ENCODE measurements at places on chromosomes 5 and 9.
A peak's percentile ranks its signal among the peaks of the same experiment; 100 is the strongest.

DNA sequence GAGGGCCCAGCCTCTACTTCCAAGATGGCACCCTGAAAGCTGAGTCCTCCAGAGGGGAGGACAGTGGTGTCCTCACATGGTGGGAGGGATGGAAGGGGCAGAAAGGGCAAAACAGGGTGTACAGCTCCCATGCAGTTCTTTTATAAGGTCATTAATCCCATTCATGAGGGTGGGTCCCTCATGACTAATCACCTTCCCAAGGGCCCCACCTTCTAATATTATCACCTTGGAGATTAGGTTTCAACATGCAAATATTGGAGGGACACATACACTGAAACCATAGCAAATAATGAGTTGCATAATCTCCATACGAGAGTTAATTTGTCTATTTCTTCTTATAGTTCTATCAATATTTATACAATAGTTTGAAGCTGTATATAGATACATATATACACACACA, 5.8 kb upstream of the ZBTB43 start:
- no peak for DNase-seq

- DNase-seq: no peak
These were observed 16.6 kb downstream of the TUT7 start for GRCh38 chr9:86337469-86338108.

DNA sequence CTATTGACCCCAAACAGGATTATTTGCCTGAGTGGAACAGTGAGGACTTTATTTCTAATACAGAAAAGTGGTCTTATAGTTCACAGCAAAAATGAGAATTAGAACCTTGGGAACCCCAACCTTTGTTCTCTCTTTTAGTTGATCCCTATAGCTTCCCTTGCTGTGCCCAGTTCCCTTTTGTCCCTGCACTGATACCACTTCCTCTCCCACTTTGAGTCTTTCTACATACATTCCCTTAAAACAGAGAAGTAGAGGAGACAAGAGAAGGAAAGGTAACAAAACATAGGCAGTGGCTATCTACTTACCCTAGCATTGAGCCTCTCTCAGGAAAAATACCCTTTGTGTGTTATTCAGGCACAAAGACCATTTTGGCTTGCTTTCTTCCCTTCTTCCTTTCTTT, 246.4 kb downstream of the FAM114A2 start:
- DNase-seq: no peak

GRCh38 chr9:27329291-27329690, 32.3 kb upstream of the EQTN start:
- no peak for DNase-seq

DNA sequence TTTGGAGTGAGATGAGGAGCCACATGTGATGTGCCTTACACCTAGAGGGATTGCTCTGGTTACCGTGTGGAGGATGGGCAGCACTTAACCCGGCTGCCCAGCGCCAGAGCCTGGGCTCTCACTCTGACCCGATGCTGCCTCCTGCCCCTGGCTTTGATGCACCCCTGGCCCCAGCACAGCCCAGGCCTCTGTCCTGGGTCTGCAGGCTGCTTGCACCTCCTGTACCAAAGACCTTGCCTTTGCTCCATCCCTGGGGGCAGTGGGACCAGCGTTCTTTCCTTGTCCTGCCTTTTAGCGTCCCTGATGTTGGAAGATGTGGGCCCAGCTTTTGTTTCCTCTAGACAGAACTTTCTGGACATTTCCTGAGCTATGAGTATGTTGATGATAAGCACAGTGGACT, 40.4 kb downstream of the FGF18 start:
- DNase-seq: no peak

DNA sequence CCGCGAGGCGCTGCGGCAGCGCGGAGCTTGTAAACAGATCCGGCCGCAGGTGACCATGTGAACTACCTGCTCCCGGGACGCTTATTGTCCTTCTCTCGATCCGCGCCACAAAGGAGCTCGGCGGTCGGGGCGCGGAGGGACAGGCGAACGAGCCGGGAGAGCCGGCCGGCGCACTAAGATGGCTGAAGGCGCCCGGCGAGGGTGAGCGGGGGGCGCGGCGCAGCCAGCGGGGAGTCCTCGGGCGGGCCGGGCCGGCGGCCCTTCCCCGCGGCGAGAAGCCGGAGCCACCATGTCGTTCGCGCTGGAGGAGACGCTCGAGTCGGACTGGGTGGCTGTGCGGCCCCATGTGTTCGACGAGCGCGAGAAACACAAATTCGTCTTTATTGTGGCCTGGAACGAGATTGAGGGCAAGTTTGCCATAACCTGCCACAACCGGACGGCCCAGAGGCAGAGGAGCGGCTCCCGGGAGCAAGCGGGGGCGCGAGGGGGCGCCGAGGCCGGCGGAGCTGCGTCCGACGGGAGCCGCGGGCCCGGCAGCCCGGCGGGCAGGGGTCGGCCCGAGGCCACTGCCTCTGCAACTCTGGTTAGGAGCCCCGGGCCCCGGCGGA, 535 bp downstream of the JMY start:
- no peak for DNase-seq

- no peak for DNase-seq
These were observed 32.6 kb upstream of the ACO1 start for GRCh38 chr9:32351845-32352244.

DNA sequence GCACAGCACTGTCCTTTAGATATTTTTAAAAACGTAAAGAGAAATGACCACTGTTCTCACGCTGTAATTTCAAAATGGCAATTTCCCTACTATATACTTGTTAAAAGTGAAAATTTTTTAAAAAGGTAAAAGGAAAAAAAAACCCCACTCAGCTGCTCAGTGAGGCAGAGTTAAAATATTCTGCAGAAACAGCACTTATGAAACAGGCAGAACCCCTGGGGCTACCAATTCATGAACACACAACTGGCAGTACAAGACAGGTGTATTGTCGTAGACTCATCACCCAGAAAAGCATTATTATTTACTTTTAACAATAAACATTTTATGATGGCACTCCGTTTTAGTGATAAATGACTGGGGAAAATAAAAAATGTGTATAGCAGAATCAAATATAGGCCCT, 1.5 kb upstream of the RASGRF2 start:
- no peak for DNase-seq

- DNase-seq: no peak
These were observed 6.8 kb downstream of the RALGDS start for GRCh38 chr9:133113949-133114885.

DNA sequence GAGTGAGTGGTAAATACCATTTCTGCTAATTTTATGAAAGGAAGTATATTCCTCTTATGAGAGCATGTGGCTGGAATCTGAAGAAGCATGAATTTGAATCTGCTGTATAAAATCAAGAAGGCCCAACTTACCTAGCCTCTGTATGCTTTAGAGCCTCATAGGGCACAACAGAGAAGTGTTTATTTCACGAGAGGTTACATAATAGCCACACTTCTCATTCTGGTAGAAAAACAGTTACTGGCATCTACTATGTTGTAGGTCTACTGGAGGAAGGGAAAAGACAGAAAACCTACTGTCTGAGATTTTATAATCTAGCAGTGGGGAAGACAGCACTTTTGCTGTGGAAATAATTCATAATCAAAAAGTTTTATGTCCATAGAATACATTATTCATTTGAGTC, 172.6 kb upstream of the ZNF608 start:
- no peak for DNase-seq

GRCh38 chr5:10652151-10652550, 88.3 kb downstream of the ANKRD33B start:
- DNase-seq: no peak

DNA sequence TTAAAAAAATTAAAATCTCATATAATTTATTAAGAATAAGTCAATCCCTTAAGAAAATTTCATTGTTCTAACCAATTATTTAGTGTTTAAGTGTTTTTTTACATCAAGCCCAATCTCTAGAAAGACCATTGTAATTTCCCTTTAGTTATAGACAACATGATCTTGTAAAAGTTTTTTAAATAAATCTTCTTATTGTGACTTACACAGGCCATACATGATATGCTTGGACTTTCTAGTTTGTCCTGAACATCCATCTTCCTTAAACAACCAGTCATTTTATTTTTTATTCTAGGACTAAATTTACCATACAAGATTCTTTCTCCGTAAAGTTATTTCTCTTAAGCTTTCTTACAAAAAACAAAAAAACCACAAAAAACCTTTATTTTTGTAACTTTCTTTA, 126.5 kb upstream of the MAST4 start:
- DNase-seq: no peak

DNA sequence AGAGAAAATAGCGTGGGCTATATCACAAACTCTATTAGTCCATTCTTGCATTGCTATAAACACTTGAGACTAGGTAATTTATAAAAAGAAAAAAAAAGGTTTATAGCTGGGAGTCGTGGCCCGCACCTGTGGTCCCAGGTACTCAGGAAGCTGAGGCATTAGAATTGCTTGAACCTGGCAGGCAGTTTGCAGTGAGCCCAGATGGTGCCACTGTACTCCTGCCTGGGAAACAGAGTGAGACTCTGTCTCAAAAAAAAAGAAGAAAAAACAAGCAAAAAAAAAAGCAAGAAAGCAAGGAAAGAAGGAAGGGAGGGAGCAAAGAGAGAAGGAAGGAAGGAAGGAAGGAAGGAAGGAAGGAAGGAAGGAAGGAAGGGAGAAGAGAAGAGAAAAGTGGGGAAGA, 904.2 kb upstream of the EDIL3 start:
- DNase-seq: no peak

DNA sequence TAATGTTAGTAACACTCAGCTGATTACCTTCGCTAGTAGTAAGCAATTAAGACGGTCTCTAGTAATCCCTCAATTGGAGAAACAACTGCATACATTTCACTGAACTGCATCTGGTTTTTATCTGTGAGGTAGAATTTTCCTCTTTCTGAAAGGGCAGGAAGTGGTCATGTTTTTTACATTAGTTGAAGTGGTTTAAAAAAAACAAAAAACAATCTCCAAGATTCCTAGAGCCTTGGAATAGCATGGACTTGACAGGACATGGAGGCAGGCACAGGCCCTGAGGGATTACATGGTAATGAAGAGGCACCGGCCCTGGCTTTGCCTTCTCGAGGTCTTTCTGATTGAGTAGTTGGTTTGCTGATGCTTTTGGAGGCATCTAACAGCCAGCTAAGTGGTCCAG, 25.8 kb downstream of the THBS4 start:
- peak; percentile 11 for DNase-seq

DNA sequence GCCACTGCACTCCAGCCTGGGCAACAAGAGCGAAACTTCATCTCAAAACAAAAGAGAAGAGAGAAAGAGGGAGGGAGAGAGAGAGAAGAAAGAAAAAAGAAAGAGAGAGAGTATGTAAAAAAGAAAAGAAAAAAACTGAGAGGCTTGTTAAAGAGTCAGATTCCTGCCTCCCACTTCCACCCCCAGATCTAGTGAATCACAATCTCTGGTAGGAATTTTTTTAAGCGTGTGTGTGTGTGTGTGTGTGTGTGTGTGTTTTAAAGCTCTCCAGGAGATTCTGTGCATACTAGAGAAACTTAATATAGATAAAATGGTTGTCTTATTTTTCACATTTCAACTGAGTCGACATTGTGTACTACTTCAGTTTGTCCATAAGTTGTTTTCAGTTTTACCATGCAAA, 32.0 kb downstream of the SAR1B start:
- peak; percentile 63 for DNase-seq

DNA sequence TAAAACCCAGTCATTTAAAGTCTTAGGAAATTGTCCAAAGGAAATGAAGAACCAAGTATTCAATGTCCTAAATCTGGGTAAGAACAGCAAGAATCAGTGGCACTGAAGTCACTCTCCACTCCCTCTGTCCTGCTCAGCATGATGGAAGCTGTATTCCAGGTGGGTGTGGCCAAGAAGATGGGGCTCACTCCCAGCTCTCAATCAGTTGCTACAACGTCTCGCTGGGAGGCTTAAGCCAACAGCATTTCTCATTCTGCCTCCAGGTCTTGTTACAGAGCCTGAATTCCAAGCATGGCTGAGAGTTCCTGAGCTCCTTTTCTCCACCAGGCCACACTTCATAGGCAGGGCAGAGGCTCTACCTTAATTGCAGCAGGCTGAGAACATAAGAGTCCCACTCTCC, 41.2 kb upstream of the TRIO start:
- DNase-seq: no peak

- DNase-seq: no peak
These were observed 134.4 kb downstream of the ERCC6L2 start for GRCh38 chr9:96009690-96010472.

- no peak for DNase-seq
These were observed 32.1 kb downstream of the PWWP2A start for GRCh38 chr5:160087199-160087598.

DNA sequence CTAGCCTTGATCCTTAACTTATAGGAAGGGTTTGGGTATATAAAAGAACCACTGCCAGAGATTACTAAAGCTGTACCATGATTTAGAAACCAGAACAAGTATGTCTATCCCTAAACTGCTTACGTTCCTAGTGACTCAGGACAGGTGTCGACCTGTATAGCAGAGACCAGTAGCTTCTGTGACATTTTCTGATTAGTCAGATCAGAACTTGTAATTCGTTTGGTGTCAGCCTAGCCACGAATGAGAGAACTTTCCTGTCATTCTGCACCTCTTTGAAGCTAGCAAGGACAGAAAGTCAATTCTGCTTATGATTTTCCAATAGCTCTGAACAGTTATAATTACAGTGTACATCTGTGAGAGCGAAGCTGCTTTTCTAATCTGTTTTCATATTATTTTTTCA, 39.5 kb downstream of the PRKACG start:
- no peak for DNase-seq

DNA sequence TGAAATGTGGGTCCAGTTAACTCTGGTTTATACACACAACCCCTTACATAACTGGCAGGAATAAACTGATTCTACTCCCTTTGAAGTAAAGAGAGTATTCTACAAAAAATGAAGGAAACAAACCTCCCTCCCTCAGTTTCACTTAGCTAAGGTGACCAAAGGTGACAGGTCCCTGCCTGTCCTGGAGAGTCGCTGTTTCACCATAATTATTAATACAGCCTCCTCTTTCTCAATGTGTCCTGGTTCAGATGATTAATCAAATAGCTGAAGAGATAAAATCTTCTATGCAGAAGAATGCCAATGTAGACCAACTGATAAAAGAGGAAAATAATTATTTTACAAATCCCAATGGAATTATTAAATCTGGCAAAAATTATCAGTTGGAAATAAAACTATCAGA, 163.7 kb upstream of the GNA14 start:
- DNase-seq: no peak

- DNase-seq: no peak
These were observed 192.0 kb downstream of the AP3B1 start for GRCh38 chr5:78102500-78102899.

GRCh38 chr5:44454002-44454401, 64.8 kb upstream of the FGF10 start:
- no peak for DNase-seq

GRCh38 chr9:91894536-91894935, 55.5 kb downstream of the ROR2 start:
- DNase-seq: no peak

GRCh38 chr9:7984203-7984602, 184.6 kb upstream of the DMAC1 start:
- no peak for DNase-seq

DNA sequence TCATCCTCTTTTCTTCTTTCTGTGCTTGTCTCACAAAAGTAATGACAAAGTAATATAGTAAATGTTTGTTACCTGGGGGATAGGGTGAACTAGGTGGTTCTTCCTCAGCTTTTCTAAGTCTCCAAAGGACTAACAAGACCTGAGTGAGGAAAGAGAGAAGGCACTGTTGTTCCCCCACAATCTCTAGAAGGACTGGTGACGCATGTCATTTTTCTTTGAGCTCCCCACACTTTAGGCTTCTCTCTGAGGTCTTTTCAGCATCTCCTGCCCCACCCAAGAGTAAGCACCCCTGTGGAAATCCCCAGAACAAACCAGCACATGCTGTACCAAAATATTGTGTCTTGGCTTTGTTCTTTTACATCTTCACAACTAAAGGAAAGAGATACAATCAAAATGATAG, 2.4 kb upstream of the IL7R start:
- DNase-seq: no peak

- DNase-seq: no peak
These were observed 929.6 kb downstream of the TAF11L14 start for GRCh38 chr5:18563853-18564252.
